Stimulated activated CD8-positive, alpha-beta memory T cell treated with anti-CD3 and anti-CD28 coated beads, Interleukin-15, amount 100 ng/mL, for 24 hours (primary cell): ENCODE measurements at places on chromosomes 16 and 17.

DNA sequence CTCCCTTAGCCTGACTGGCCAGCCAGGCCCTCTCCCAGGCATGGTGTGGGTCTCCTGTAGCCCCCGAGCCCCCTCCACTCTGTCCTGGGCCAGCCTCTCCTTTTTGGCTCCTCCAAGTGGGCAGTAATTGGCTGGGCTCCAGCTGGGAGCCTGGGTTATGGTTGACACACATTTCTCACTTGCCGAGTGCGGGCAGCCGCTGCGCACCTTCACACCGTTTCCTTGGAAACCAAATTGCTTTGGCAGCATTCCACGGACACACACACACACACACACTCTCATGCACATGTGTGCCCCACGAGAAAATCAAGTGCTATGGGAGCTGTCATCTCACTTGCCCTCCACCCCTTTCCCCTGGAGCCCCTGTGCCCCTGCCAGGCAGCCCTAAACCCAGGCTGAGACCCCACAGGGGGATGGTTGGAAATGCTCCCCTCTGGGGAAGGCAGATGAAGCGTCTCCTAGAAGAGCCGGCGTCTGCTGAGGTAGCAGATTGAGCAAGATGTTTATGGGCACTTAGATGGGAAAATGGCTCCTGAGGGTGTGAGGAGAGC, 402.7 kb upstream of the TNRC6C start:
- DNase-seq: no peak

GRCh38 chr16:11379420-11379819, 34.2 kb downstream of the RMI2 start:
- no peak for DNase-seq

DNA sequence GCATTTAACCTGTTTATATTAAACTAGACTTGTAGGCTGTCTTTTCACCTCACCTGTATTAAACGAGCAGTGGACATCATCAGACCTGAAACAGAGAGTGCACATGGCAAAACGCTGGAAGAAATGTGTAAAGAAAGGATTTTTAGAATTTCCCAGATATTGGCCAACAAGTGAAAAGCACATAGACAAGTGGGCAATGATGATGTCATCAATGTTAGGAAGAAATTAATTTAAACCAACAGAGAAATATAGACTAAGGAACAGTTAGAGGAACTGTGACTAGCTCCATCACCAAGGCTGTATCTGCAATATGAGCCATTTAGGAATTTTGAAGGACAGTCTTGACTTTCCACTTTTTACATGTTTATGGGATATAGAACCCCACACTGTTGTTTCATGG, 67.1 kb upstream of the SLC12A3 start:
- DNase-seq: no peak

DNA sequence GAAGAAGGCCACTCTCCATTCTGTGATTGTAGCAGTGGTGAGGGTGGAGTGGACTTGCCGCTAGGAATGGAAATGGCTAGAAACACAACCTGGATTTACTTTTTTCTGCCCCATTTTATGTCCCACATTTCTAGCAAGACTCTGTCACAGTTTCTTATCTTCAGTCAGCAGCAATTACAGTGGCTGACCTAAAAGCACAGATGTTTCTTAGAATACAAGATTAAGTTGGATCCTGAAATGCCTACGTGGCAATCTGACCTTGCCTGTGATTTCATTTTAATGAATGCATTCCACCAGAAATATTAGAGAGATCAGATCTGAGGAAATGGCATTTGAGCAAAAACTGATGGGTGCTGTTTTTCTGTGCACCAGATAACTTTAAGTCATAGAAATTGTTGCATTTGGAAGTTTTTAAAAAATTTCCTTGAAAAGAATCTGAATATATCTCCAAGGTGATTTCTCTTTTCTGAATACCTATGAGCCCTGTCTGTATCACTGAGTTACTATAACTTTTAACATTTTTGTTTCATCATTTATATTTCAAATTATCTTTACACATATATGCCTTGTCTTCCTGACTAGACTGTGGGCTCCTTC, 5.4 kb downstream of the HEATR3 start:
- no peak for DNase-seq

GRCh38 chr17:63833026-63833740, 5.7 kb upstream of the FTSJ3 start:
- DNase-seq: no peak

GRCh38 chr17:44297975-44298374, 10.4 kb upstream of the RUNDC3A start:
- no peak for DNase-seq

- DNase-seq: no peak
Observed at GRCh38 chr16:23107936-23108335, 41.3 kb downstream of the USP31 start.

- DNase-seq: no peak
Observed at GRCh38 chr17:50304781-50305404, 30.6 kb downstream of the TMEM92 start.

DNA sequence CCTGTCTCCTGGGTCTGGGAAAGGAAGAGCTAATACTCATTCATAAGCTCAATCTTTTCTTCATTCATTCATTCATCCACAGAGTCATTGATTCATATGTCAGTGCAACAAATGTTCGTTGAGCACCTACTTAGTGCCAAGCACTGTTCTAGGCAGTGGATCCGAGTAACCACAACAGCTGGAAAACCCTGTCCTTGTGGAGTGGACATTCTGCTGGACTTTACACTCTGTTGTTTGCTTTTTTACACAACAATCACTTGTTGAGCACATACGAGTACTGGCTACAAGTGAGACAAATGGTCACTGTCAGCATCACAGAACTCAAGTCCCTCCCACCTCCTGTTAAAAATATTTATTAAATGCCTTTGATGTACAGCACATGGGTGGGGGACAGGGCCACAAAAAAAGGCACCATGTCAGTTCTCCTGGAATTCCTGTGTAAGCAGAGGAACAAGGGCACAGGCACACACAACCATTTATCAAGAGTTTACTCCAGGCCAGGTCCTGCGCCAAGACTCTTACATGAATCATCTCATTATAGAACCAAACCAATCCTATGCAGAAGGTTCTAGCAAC, 46.9 kb downstream of the TEKT5 start:
- DNase-seq: no peak

DNA sequence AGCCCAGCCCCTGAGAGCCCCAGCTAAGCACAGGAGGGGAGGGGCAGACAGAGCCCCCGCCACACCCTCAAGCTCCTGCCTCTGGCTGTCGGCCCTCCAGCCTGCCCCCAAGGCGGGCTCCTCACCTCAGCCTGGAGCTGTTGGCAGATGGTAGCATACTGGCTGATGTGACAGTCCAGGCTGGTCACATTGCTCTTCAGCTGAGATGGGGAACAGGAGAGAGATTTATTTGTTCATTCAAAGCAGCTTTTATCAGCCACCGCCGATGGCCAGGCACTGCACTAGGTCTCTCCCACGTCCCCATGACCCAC, 14.8 kb downstream of the KIF18B start:
- DNase-seq: no peak

DNA sequence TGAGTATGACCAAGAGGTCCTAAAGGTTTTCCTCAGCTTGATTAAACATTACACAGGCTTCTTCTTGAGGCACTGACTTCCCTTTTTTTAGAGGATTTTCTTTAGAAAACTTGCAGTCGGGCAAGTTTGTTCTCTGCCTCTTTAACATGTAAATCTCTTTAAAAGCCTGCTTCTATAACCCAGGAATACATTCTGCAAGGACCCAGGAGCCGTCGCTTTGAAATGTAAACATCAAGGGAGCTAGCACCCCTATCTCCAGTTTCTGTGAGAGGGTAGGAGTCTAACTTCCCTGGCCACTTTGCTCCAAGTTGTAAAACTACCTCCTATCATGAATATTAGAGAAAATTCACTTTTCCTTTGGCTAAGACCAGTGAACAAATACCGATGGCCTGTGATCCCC, 201.5 kb upstream of the CPHXL start:
- DNase-seq: no peak

- DNase-seq: no peak
Observed at GRCh38 chr16:50596762-50597450, 48.7 kb downstream of the NKD1 start.

GRCh38 chr16:57358527-57359095, at the start of gene CCL22:
CCL22 (plus strand) TSS chr16:57358783; CDS start chr16:57358817, 34 bp downstream.
- no peak for DNase-seq

DNA sequence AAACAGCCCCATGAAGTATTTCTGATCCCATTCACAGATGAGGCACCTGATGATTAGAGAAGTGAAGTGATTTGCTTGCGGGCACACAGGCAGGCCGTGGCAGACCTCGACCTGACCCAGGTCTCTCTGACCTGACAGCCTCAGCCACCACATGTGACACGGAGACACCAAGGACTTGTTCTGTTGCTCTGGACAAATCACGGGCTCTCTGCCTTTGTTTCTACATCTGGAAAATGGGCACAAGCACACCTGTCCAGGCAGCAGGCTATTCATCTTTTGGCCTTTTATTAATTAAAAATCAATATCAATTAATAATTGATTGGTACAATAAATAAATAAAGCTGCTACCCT, 3.4 kb downstream of the MAP3K14 start:
- no peak for DNase-seq

DNA sequence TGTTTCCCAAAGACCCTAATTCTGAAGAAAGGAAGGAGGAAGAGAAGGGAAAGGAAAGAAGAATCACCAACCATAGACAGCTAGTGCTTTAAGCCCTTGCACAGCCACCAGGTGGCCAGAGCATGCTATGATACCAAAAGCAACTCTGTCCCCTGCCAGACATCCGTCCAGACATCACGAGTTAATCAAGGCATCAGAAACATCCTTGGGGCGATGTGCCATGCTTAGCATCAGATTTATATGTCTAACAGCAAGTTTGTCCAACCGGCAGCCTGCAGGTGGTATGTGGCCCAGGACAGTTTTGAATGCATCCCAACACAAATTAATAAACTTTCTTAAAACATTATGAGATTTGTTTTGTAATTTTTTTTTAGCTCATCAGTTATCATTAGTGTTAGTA, 2.9 kb upstream of the CRYBA1 start:
- DNase-seq: no peak

GRCh38 chr17:79745641-79746105, 14.9 kb downstream of the ENPP7 start:
- no peak for DNase-seq

GRCh38 chr17:19857640-19858039, 10.1 kb downstream of the ULK2 start:
- no peak for DNase-seq

DNA sequence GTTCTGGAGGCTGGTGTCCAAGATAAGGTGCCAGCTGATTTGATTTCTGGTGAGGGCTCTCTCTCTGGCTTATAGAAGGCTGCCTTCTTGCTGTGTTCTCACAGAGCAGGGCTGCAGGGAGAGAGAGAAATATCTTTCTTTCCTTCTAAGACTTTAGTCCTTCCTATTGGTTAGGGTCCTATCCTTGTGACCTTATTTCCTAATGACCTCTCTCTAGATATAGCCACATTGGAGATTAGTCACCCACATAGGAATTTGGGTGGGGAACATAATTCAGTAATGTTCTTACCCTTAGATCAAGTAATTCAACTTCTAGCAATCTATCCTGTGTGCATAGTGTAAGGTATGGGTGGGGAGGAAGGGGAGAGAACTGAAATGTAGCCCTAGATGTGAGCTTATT, 18.0 kb upstream of the ABCA5 start:
- DNase-seq: no peak

- DNase-seq: no peak
Observed at GRCh38 chr16:86725401-86725800, 147.1 kb downstream of the FOXL1 start.

DNA sequence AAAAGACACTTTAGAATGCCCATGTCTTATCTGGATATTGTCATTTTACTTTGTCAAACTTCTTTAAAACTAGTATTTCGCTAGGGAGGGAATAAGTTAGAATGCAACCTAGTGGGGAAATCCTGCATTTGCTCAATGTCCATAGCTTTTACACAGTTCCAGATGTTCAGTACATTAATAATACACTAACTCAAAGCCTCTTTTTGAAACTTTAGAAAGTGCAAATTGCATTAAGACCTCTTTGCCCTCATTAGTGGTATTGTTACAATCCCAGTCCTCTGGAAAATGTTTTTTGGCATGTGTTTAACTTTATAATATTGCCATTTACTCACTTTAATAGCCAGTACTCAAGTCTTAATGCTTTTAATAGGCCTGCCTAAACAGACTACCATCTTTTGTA, 106.8 kb downstream of the BRIP1 start:
- DNase-seq: no peak

DNA sequence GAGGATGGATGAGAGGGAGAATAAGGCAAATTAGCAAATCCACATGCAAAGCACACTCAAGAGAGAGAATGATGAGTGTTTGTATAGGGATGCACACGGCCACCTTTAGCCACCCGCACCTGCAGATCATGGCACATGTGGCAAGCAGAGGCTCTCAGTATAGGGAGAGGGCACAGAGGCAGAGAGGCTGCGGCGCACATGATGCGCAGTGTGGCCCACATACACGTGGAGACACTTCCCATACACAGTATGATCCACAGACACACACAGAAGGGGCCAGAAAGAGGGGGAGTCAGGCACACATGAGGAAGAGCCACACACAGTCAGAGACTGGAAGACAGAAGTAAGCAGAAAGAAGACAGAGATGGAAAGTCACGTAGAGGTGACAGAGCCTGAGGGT, 6.5 kb upstream of the CHD3 start:
- DNase-seq: no peak

GRCh38 chr16:54688339-54688738, 242.3 kb upstream of the IRX5 start:
- no peak for DNase-seq

DNA sequence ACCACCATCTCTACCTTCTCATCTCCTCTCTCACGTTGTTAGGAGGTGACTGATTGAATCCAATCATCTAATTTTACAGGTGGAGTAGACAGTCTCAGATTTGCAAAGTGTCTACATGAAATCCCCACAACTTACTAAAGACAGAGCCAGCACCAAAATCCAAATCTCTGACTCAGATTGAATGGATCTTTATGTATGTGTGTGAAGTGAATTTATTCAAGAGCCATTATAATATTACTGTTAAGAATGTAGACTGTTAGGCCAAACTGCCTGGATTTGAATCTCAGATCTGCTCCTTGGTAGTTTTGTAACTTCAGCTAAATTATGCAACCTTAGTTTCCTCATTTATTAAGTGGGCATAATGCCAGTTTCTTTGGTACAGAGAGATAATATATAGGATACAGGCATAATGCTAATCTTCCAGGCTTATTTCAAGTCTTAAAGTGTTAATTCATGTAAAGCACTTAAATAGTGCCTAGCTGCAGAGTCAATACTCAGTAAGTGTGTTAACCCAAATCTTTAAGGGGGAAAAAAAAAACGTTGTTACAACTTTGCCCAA, 12.7 kb downstream of the CNEP1R1 start:
- DNase-seq: no peak

GRCh38 chr17:1573932-1574696, 11.5 kb upstream of the PITPNA start:
- peak; percentile 51 for DNase-seq

- no peak for DNase-seq
Observed at GRCh38 chr17:31686495-31686894, 172.5 kb downstream of the COPRS start.
